NCI-H446 treated with DMSO at 0.1 percent for 48 hours (cell line): ENCODE measurements at places on chromosomes 3 and 15.

DNA sequence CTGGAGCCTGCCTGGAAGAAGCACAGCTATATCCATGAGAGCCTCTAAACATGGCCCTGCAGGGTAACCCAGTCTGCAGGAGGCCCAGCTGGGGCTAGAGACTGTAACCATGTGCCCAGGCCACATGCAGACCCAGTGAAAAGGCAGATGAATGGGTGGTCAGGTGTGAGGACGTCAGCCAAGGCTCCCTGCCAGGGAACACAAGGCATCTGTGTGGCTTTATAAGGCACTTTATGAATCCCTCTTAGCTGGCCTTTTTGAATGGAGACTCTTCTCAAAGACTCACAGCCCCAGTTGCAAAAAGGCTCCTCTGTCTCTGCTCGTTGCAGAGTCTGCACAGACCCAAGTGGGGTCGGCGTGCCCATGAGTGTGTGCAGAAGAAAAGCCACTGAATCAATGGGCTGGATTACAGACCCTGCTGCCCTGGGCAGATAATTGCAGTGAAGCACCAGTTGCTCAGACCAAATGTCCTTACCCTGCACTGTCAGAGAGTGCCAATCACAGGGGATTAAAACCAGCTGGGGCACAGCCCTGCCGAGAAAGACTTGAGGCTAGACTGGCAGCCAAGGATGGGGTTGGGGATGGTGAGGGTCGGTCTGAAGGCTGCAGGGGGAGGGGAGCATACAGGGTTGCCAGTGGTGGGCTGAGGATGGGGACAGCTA, 154.2 kb downstream of the RAB11A start:
- no peak for DNase-seq

DNA sequence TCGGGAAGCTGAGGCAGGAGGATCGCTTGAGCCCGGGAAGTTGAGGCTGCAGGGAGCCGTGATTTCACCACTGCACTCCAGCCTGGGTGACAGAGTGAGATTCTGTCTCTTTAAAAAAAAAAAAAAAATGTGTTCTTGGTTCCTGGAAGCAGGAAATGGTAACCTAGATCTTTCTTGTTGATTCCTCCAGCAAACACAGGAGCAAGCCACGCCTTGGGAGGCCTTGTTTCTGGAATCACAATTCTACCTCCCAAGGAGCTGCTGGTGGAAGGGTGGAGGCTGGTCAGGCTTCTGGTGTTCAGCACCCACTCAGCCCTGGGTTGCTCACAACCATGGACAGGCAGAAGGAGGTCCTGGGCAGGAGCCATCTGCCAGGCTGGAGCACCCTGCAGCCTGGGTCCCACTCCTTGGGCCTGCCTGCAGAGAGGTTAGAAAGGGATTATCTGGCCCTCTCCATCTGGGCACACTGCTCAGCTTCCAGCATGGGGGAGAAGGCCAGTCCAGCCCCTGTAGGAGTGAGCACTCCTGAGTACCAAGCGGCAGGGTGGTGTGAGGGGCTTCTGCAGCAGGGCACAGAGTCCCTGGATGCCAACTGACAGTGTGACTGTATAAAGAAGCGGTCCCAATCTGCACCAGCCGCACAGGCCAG, 65.6 kb downstream of the ABTB1 start:
- no peak for DNase-seq

GRCh38 chr3:196604548-196604947, 34.9 kb upstream of the NRROS start:
- no peak for DNase-seq

DNA sequence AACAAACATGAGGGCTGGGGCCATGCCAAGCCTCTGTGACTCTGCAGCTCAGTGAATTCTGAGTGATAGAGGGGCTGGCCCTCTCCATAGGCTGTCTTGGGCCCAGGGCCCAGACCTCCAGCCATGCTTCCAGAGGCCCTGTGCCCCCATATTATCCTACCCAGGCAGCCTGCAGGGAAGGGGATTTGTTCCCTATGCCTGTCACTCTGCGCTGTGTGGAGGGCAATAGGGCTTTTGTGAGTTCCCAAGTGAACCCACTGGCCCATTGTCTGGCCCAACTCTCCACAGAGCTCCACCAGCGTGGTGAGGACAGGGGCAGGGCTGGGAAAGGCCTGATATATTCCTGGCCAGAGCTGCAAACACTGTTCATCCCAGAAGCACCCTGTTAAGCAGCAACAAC, 113.2 kb downstream of the EPHB1 start:
- no peak for DNase-seq

GRCh38 chr15:31047437-31047836, 54.1 kb downstream of the TRPM1 start:
- no peak for DNase-seq

DNA sequence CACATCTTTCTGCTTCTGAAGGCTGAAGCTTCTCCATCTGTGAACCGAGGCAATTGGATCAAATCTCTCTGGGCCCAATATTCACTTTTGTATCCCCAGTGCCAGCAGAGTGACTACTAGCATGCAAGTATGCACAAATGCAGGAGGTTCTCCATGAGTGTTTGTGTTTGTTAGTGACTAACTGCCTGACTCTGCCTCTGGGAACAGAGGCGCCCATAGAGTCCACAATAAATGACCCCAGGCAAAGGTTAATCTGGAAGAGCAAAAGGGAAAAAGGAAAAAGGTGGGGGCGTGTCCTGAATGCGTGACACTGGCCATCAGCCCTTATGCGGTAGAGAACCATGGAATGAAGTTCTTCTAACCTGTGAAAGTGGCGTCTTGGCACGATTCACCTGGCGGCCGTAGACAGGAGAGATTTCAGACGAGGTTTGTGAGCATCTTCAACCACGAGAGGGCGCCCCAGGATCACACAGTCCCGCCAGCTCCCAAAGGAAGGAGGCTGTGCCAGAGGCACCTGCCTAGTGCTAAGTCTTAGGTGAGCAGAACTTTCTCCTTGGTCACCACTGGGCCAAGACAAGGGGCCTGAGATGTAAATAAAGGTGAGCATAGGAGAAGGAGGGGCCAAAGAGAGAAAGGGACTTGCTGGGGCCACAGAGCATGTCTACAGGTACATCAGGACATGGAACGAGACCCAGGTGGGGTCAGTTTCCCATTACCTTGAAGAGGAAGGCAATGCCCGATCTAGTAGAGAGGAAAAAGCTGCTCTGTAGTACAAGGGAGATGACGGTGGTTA, 44.2 kb downstream of the RBPMS2 start:
- no peak for DNase-seq

DNA sequence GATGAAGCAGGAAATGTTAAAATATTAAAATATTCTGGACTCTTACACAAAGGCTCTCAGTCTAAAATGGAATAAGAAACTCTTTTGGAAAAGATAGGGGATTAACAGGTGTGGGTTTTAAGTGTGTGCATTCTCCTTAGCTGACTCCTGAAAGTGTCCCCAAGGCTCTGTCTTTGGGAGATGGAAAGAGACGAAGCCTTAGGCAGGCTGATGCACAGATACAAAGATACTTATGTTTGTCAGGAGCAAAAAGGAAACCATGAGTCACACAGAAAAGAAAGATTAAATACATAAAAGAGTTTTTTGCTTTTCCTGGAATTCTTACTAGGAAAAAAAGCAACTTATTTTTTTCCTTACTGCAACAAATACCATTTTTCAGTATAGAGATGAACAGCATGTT, 23.8 kb upstream of the ABI3BP start:
- DNase-seq: no peak

- no peak for DNase-seq
Measured at GRCh38 chr3:139533781-139534454, 5.6 kb downstream of the RBP1 start.

DNA sequence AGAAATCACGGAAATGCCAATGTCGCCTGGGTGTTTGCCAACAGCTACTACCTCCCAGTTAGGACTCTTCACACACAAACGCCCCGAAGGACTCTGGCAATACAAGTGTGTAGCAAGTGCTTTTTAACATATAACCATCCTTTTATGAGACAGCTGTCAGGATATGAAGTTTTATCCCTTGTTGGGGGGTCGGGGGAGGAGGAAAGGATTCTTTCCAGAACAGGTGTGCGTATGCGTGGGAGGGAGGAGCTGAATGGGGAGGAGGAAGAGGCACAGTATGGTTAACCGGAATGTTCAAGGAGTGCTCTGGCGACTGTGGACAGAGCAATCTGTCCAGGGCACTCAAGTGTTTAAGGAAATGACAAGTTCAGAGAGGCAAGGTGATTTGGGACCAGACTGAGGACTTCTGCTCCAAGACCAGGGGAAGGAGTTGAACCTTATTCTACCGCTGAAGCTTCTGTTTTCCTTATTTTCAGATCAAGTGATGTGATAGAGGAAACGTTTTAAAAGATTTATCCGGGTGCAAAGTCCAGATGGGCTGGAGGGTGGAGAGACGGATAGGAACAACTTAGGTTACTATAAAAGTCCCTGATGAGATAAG, 1.3 kb downstream of the TSPAN3 start:
- no peak for DNase-seq

DNA sequence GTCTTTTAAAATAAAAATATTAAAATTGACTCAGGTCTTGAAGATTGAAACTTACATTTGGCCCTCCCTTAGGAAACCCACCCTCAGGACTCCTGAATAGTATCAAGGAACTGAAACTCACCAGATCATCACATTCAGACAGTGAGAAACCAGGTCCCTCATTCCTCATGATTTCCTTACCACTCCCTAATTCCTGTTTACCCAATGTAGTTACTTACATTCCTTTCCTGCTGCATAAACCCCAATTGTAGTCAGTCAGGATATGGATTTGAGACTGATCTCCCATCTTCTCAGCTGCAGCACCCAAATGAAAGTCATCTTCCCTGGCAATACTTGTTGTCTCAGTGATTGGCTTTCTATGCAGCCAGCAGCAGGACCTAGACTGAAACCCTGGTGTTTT, 8.6 kb downstream of the ATP13A4 start:
- no peak for DNase-seq

- DNase-seq: no peak
Measured at GRCh38 chr3:61454006-61454585, 107.3 kb upstream of the PTPRG start.

- DNase-seq: no peak
Measured at GRCh38 chr3:184360070-184360928, 1.1 kb downstream of the CLCN2 start.

GRCh38 chr15:99651023-99651807, 82.0 kb downstream of the LYSMD4 start:
- DNase-seq: no peak
